Adipocyte (in vitro differentiated cells): ENCODE measurements at places on chromosomes 16 and 17.

- DNase-seq: peak; percentile 7
Observed at GRCh38 chr16:55000595-55000994, 69.9 kb downstream of the IRX5 start.

- DNase-seq: no peak
Observed at GRCh38 chr17:27536781-27537180, 80.5 kb downstream of the KSR1 start.

DNA sequence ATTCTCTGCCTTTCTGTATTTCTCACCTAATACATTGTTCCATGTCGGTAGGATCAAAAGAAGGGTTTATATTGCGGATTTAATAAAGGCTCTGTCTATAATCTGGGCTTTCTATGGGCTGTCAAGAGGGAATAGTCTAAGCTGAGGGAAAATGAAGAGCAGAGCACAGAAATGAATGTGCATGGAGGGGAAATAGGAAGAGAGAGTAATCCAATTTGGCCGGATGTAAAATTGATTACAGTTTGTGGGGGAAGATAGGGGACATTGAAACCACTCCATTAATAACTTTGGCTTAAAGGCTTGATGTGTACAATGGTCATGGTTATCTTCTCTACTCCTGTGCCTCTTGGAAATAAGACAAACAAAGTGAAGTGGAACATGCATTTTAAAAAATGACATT lies 334.2 kb upstream of the CDH8 start:
- DNase-seq: no peak

GRCh38 chr17:8482546-8482945 lies 46.9 kb downstream of the NDEL1 start:
- DNase-seq: no peak

DNA sequence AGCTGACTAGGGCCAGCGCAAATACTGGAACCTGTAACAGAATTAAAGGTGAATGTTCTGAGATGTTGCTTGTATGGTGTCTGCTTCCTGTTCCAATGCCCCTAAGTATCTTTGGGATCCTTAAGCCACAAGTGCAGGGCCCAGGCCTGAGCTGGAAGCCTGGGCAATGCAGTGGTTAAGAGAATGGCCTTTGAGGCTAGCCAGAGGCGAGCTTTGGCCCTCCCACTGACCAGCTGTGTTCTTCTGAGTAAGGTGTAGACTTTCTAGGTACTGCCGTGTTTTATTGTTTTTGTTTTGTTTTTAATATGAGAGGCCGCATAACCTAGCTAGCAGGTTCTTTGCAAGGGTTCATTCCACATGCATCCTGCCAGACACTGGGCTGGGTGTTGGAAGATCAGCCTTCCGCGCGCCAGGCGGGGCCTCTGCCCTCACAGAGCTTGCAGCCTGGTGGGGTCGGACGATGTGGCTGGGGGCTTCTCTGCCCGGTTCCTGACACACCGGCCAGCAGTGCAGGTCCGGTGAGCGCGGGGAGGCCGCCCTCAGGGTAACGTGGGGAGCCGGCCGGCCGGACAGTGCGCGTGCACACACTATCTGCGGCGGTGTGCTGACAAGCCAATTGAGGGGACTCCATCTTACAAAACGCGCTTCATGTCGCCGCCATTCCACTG lies 551 bp upstream of the MLX start:
- DNase-seq: no peak

DNA sequence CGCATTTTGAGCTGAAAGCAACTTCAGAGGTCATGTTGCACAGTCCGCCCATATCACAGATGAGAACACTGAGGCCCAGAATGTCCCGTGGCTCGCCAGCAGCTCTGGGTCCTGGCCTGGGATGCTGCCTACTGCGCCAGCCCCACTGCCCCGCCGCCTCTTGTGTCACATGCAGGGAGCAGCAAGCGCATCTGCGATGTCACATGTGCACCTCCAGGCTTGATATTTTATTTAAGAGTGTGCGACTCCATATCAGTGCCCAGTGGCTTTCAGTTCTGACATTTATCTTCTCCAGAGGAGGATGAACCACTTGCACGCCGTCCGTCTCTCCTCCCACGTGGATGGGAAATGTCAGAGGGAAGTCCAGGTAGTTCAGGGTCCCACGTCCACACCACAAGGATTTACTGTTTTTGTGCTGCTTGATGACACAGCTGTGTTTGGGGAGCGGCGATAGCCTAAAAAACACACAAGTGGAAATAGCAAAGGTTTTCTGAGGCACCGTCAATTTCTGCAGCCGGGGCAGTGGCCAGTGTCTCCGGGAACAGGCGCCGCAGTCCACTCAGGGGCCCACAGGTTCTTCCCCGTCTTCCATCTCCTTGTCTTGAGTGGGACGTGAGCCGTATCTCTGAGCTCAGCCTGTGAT lies 7.0 kb upstream of the RBFOX3 start:
- no peak for DNase-seq

- no peak for DNase-seq
Observed at GRCh38 chr16:83070416-83071209, 443.8 kb downstream of the CDH13 start.

DNA sequence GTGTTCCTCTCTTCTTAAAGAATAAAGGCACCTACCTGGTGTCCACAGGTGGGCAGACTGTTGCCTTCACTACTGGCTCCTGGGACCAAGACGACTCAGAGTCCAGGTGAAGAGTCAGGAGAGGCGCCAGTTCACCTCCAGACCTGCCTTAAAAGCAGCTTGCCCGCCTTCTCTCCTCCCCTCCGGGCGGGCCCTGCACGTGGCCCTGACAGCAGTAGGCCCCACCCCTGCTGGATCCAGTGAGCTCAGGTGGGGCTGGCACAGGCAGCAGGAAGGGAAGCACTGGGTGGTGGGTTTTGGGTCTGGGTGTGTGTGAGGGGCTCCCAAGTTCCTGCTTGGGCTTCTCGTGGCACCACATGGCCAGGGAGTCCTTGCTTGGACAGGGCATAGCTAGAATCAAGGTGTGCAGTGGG lies at the start of gene TNS4:
TSS of gene TNS4 (minus strand) at position 125 of the 413 bp plus-strand sequence. CDS start 5,198 bp downstream, outside the sequence.
- DNase-seq: no peak

DNA sequence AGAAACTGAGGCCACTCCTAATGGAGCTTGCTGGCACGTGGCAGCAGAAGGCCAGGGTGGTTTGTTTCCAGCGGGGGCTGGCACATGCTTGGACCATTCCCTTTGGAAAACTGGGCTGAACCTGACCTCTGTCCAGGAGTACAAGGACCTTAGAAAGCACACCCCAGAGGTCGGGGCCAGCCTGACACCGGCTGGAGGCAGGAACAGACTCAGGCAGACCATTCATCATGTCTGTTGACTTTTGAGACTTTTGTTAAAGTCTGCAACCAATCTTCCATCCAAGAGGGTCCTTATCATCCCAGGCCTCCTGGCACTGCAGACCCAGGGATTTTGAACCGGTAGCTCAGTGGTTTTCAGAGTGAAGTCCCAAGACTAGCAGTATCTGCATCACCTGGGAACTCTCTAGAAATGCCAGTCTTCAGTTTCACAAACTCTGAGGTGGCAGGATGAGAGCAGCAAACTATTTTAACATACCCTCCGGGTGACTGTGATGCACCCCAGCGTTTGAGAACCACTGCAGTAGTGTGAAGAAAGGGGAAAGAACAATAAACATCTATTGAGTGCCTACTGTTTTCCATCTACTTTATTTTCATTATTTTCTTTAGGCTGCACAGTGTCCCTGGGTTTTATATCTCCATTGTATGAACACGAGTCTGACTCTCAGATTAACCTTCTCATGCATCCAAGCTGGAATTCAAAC lies 145.3 kb upstream of the PLCG2 start:
- no peak for DNase-seq

DNA sequence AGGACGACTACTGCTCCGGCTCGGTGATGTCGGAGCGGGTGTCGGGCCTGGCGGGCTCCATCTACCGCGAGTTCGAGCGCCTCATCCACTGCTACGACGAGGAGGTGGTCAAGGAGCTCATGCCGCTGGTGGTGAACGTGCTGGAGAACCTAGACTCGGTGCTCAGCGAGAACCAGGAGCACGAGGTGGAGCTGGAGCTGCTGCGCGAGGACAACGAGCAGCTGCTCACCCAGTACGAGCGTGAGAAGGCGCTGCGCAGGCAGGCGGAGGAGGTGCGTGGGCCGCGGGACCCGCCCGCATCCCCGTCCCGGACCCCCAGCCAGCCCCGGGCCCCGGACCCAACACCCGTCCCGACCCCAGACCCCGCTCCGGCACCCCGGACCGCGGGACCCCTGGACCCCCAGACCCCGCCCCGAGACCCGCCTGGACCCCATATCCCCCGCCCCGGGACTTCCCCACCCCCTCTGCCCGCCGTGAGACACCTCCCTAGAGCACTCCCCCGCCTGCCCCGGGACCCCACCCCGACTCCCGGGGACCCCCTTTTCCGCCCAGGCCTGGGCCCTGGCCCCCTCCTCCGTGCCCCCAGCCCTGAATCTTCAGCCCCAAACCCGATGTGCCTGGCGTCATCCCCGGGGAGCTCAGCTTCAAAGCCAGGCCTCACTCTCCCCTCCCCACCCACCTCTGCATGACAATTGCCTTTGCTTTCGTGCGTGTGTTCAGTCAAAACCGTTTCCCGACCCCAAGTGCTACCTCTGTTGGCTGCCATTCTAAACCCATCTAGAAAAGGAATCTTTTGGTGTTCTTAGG lies 594 bp downstream of the MAPK8IP3 start:
- DNase-seq: peak; percentile 65

DNA sequence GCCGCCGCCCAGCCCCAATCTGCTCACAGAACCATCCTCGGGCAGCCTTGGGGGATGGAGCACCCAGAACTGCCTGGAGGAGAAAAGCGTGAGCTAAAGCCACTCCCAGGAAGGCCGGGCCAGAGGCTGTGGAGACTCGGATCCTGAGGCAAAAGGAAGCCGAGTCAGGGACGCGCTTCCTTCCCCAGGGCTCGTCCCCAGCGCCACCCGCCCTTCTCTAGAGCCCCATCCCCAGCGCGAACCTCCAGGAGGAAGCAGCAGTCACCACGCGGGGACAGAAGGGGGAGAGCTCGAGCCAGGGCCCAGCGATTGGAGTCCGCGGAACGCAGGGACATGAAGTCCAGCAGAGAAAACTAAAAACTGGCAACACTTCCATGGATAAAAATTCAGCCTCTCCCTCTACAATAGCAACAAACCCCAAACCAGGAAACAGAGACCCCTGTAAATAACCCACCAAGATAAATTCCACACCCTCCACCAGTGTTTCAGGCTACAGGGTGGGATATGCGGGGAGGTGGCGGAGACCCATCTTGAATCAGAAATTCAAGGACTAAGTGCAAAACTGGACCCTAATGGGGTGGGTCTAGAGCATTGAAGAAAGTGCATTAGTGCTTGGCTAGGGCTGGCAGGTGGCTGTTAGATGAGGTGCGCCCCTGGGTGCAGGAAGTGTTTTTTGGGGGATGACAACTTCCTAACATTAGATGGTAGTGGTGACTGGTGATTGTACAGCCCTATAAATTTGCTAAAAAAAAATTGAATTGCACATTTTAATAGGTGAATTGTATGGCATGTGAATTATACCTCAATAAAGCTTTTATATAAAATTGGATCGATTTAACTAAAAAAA lies 116.1 kb upstream of the METRNL start:
- DNase-seq: peak; percentile 91

DNA sequence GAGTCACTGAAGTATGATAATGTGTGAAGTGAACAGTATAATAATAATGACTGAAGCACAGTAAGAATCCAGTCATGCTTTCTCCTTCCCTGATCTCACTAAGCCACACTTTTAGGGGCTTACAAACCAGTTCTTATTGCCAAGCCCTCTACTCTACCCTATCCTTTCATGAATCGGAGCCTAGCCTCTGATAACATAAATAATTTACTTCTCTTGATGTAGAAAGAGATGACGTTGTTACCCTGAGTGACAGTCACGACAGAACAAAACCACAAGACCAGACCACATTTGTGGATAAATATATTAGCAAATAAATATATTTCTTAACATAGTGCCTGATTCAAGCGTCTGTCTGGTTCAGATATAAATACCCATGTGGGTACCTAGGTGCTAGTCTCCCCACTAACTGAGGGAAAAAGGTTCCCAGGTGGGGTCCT lies 1.4 kb upstream of the SUPT4H1 start:
- DNase-seq: no peak

DNA sequence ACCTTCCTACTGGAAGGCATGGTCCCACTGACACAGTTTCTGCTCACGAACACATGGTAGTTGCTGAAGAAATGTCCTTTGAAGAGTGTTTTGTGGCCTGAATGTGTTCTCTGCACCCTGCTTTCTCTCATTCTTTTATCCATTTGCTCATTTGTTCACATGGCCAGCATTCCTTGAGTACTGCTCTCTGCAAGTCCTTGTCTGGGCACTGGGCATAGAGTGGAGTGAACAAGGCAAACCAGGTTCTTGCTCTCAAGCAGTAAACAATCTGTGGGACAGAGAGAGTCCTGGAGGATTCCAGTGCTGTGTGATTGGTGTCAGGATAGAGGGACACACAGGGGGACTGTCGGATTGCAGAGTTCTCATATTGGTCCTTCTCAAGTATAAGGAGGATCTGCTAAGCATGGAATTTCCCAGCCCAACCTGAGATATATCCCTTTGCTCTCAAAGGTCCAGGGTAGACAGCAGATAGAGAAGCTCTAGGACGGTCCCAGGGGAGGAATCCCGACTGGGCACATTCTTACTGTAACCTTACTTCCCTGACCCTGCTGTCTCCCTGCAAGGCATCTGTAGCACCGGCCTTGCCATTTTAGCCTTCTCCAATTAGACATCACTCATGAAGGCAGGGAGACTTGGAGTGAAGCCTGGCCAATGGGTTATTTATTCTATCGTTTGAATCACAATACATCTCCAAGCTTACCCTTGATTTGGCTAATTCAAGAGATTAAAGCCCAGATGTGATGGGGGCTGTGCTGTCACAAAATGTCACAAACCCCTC lies 32.3 kb downstream of the ARL4D start:
- no peak for DNase-seq

GRCh38 chr17:2188971-2189630 lies 114.5 kb downstream of the SMG6 start:
- DNase-seq: no peak

DNA sequence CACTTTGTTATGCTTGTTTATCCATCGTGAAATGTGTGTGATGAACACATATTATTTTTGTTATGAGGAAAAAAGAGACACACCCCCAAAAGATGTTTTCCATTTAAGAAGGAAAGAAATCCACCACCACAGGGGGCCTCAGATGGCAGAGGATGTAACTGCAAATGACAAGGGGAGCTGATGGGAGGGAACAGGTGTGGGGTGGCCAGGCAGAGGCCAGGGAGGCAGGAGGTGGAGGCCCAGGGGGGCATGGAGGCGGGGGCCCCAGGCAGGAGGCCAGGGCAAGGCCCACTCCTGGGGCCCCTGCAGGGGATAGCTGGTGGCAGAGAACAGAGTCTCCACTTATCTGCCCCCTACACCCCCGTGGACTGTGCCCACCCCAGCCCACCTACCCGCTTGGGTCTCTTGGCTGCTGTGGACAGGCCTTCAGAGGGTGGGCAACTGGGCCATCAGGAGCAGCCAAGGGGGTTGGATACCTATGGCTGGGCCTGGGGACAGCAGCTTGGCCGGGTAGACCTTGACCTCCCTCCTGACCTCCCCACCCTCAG lies 28.0 kb downstream of the PPL start:
- DNase-seq: no peak

GRCh38 chr17:14355556-14355955 lies 54.7 kb downstream of the HS3ST3B1 start:
- DNase-seq: peak; percentile 12

GRCh38 chr17:61567045-61567802 lies 23.8 kb downstream of the NACA2 start:
- peak; percentile 35 for DNase-seq

GRCh38 chr16:67594256-67594915 lies 32.1 kb downstream of the CTCF start:
- DNase-seq: no peak
